ENCODE measurements at places on chromosomes 16 and 17.
A peak's percentile ranks its signal among the peaks of the same experiment; 100 is the strongest.

GRCh38 chr16:74743668-74744299 lies 30.8 kb downstream of the FA2H start:
- no peak for DNase-seq

DNA sequence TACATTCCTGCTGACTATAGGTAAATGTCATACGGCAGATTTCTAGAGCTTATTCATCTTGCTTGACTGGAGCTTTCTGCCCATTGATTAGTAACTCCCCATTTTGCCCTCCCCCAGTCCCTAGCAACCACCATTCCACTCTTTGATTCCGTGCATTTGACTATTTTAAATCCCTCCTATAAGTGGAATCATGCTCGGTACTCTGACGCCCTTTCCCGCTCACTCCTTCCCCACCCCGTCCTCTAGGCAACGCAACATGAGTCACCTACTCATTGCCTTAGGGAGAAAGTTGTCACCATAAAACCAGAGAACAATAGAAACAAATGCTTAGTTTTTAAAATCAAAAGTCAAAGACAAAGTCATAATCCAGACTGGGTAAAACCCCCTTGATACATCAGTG lies 45.5 kb upstream of the RBBP6 start:
- DNase-seq = no peak

DNA sequence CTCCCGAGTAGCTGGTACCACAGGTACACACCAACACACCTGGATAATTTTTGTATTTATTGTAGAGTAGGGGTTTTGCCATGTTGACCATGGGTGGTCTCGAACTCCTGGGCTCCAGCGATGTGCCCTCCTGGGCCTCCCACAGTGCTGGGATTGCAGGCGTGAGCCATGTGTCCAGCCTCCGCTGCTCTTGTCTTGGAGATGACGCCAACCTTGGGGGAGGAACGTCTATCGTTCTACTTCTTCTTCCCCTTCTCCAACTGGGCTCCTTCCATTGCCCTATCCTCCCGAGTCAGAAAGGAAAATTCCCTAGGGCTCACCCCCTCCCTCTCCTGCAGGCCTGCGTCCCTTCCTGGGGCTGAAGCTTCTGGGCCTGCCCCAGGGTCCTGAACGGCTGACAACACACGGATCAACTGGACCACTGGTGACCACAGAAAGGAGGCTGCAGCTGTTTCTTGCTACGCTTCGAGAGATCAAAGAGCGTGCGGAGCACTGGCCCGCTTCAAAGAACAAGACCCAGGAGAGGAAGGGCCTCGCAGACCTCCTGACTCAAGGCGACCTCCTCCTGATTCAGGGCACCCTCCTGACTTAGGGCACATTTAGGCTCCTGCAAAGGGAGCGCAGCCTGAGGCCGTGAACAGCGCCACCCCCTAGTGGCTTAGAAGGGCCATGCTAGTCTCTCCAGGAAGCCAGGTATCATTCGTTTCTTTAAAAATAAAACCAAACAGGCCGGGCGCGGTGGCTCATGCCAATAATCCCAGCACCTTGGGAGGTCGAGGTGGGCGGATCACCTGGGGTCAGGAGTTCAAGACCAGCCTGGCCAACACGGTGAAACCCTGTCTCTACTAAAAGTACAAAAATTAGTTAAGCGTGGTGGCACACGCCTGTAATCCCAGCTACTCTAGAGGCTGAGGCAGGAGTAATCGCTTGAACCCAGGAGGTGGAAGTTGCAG lies 48.5 kb upstream of the HELZ start:
- peak; percentile 49 for DNase-seq

DNA sequence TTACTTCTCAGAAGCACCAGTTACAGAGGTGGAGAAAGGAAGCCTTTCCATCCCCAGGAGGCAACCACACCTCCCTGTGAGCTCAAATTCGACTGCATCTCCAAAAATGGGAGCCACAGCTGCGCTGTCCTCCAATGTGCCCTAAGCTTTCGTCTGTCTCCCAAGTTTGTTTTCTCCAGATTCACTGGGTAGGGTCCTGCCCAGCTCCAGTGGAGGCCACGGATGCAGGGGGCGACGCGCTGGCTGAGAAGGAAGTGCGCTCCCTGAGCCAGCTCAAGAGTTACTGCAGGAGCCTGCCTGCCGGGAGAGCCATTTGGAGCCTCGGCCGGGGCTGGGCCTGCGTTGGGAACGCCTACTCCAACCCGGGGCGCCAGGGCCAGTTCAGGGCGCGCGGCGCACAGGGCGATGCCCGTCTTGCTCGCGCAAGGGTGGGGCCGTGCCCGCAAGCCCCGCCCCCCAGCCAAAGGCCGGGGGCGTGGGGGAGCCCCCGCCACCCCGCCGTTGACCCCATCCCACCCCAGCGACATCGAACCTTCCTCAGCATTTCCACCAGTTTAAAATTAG lies 19.5 kb downstream of the SIAH1 start:
- peak; percentile 42 for DNase-seq

- DNase-seq = no peak
Observed at GRCh38 chr17:77842528-77843147, 115.9 kb upstream of the TNRC6C start.

DNA sequence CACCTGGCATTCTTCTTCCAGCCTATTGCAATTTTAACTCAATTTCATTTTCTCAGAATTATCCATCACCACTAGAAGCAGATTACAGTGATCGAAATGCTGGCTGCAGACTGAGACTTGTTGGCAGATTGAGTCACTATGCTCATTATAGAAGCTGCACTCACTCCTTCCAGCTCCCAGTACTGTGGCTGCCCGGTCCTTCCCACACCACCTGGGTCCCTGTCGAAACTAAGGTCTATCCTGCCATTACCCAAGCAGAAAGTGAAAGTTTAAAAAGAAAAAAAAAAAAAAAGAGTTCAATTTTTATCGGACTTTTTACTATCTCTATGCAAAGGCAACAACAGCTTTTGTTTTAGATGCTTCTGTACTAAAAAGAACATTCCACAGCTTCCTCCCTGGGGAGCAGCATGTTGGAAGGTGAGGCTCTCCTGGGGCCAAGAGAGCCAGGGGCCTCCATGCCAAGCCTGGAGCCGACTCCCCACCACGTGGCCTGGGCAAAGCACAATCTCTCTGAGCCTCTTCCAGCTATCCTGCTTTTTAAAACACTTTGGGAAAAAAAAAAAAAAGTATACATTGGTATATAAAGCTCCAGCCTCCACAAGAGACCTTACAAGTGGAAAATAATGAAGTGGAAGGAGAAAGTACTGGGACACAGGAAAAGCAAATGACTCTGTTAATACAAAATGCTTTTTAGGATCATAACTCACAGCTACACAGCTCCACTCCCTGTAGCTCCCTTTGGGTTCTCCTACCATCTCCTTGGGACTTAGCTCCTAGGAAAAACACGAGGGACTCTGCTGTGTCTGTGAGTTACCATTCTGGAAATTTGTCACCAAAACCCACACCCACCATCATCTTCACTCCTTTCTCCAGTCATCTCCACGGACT lies 77.8 kb downstream of the USP31 start:
- DNase-seq = no peak

DNA sequence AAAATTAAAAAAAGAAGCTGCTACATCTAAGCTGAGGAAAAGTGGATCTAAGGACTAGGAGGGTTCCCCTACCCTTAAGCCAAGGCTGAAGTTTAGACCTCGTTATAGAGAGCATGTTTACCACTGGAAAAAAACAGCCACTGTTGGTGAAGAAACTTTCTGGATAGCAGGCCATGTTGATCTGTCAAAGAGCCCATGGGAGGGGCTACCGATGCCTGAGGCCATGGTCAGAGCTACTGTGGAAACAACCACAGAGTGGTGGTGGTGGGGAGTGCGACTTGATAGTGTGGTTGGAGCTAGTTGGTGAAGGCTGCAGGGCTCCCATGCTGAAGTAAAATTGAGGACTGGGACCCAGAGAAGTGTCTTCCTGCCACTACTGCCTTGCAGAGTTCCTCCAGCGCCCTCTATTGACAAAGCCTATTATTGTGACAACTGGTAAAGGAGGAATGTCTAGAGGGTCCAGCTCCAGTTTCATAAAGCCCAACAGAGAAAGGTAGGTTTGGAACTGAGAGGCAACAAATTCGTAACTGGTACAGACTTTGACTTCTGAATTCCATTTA lies 12.7 kb upstream of the FAM20A start:
- no peak for DNase-seq

- no peak for DNase-seq
Observed at GRCh38 chr16:26598061-26598460, 468.7 kb upstream of the C16orf82 start.

GRCh38 chr17:74230896-74231295 lies 17.5 kb downstream of the TTYH2 start:
- no peak for DNase-seq

GRCh38 chr17:63349478-63350000 lies 96.6 kb downstream of the CYB561 start:
- no peak for DNase-seq

DNA sequence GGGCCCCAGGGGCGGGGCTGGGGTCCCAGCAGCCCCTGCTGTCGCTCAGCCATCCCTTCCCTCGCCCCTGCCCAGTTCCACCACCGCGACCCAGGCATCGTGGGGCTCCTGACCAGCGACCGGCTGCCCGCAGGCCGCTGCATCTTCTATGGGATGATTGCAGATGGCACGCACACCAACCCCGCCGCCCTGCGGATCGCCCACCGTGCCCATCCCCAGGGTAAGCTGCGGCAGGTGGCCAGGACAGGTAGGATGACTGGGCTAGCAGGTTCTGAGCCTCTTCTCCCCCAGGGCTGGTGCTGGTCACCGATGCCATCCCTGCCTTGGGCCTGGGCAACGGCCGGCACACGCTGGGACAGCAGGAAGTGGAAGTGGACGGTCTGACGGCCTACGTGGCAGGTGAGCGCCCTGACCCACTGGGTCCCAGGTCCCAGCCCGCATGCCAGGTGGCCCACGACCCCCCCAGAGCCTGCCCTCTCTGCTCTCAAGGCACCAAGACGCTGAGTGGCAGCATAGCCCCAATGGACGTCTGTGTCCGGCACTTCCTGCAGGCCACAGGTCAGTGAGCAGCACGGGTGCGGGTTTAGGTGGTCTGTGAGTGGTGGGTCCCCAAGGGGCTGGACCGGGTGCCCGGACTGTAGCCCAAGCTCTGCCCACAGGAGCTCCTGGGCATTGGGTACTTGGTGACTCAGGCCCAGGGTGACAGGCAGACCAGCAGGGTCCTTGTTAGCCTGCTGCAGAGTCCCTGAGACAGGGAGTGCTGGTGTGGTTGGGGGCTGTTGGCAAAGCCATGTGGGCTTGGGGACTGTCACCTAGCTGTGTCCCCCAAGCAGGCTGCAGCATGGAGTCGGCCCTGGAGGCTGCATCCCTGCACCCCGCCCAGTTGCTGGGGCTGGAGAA lies 2.8 kb downstream of the CEMP1 start:
- DNase-seq = no peak

- no peak for DNase-seq
Observed at GRCh38 chr16:1426734-1427471, 4.0 kb upstream of the PERCC1 start.

DNA sequence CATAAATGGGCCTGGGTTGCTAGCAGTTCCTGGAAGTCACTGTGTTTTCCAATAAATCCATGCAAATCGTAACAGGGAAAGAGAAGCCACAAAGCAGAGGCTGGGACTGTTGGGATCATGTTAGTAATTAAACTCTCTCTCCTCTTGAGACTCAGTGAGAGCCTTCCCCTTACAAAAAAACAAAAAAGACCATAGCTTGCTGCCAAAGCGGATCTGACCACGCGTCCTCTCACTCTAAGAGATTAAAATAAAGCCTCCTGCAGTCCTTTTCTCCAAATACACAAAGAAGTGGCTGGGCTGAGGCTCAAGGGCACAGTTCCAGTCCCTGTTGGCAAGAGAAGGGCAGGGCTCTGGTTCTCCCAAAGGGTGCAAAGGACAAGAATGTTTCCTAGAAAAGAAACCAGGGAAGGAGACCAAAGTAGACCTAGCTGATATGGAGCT lies 38.5 kb downstream of the PIGL start:
- DNase-seq = no peak

GRCh38 chr17:50169121-50169764 lies 3.4 kb downstream of the SGCA start:
- peak; percentile 34 for DNase-seq

- DNase-seq = no peak
Observed at GRCh38 chr17:75695830-75696271, 25.4 kb upstream of the ITGB4 start.

- DNase-seq = no peak
Observed at GRCh38 chr17:77810536-77810935, 148.0 kb upstream of the TNRC6C start.

GRCh38 chr17:16466407-16466806 lies 25.6 kb downstream of the LRRC75A start:
- DNase-seq = no peak

DNA sequence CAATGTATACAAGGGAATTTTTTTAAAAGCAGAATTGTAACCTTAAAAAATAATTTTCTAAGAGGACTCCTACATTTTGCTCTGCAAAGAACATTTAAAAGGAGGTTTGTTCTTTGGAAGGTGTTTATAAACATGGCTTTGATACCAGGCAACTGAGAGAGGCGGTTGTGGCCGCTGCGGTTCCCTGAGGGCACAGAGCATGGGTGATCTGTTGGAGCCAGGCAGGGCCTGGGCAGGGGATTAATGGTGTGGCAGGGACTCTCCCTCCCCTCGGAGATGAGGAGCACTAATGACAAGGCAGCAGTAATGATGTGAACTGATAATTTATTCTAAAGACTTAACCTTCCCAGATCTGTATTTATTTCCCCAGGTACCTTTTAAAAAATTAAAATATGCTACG lies 65.4 kb downstream of the WWP2 start:
- no peak for DNase-seq

Measured in T follicular helper cell (primary cell).